ENCODE measurements at places on chromosomes 5 and 9.

GRCh38 chr9:112601636-112602035 lies 115.0 kb downstream of the KIAA1958 start:
- no peak for DNase-seq

DNA sequence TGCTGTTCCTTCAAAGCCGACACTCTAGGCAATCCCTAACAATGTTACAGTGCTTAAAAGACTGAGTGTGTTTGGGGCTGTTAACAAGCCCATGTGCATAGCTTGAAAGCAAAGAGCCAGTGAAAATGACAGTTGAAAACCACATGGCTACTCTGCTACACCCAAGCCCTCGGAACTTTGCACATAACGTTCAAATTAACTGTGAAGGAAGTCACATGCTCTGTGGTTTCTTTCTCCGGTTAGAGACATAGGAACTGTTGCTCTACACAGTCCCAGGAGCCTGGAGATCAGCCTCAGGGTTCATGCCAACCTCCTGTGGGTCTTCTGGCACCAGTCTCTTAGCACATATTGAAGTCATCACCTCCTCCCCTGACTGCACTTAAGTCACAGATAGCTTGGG lies 51.1 kb downstream of the C9orf152 start:
- no peak for DNase-seq

- no peak for DNase-seq
Measured at GRCh38 chr5:32526810-32527209, 58.5 kb upstream of the SUB1 start.

DNA sequence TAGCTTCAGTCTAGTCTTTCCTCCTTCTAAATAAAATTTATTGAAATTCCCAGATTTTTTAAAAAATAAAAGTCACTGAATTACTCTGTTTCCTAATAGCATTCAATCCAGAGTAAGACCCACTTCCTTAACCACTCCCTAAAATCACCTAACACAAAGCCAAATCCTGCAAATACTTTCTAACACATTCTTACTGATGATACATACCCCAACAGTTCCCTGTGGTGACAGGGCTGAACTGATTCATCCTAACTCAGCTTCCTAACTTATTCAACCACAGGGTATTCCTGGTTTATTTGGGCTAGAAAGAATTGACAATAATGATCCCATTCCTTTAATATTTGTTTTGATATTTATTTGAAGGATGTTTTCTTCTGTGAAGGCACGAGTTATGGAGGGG lies 40.7 kb upstream of the ZNF300 start:
- DNase-seq: no peak

- DNase-seq: no peak
Measured at GRCh38 chr9:12643686-12644085, 49.5 kb upstream of the TYRP1 start.

- DNase-seq: no peak
Measured at GRCh38 chr5:113022661-113023060, 46.1 kb downstream of the DCP2 start.

GRCh38 chr5:1232780-1233179 lies 7.6 kb downstream of the SLC6A18 start:
- no peak for DNase-seq

GRCh38 chr5:76986825-76987526 lies 34.1 kb downstream of the CRHBP start:
- DNase-seq: no peak

- no peak for DNase-seq
Measured at GRCh38 chr9:83061036-83061435, 1.9 kb downstream of the RASEF start.

- no peak for DNase-seq
Measured at GRCh38 chr5:2836133-2836532, 84.7 kb upstream of the IRX2 start.

DNA sequence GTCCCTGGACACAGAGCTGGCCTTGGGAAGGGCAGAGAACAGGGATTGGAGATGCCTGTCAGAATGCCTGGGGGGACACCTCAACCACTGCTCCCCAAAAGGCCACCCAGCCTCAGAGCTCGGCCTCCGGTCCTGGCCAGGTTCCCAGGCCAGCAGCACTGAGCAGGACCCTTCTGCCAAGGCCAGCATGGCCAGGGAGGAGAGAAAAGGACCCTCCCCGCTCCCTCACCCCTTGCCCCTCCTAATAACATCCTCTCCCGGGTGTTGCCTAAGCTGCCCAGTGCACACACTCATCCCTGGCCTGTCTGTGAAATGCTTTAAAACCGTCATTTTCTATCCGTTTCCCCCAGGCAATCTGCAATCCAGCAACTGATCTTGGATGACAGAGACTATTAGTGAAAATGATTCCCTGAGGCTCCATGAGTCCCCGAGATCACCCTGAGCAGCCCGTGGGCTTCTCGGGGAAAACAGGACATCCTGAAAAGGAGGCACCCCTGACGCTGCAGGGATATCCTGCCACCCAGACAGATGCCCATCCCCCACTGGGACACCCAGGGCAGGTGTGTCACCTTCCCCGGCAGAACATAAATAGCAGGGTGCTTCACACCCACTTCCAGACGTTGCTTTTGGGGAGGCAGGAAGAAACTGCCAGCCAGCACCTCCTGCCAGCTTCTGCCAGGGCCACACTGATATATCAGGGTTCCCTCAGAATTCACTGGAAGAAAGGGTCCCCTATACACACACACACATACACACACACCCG lies 75.3 kb downstream of the ADAMTS2 start:
- DNase-seq: peak; percentile 60

All from left forelimb (tissue), 1 donor.